ENCODE measurements at places on chromosomes 13 and 19.

DNA sequence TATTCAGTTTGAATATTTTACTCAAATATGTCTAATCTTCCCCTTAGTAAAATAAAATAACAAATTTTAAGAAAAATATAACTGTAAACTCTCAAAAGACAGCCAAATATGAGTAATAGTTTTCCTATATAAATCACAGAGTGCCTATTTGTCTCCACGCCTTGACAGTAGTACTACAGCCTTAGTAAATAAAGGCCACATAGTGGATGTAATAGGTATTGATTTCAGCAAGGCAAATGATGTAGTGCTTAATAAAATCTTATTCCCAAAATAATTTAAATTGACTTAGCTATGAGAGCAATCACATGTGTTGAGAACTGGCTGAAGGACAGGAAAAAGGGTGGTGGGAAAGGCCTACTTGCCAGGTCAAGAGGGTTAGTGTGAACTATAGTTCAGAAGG, 747.2 kb downstream of the OLFM4 start:
- no peak for DNase-seq

DNA sequence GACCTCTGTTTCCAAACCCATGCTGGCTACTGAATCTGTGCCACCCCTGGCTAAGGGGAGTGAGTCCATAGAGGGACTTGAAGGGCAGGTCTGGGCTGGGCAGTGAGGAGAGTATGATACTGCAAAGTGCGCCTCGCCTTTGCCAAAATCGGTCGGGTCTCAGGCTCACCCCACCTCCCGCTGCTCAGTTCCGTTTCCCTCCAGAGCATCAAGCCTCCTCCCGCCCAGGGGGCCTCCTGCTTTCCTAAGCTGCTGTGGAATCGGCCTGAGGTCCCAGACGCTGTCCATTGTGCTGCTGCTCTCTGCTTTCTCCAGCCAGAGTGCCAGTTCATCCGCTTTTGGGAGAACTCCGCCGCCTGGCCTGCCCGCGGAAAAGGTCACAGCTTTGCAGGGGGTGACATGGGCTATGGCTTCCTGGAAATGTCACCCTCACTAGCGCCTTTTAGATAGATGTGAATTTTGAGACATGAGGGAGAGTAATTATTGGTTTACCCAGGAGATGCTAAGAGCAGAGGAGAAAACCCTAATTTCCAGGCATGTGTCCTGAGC, 1418.4 kb downstream of the UQCRFS1 start:
- DNase-seq, result peak; percentile 9

DNA sequence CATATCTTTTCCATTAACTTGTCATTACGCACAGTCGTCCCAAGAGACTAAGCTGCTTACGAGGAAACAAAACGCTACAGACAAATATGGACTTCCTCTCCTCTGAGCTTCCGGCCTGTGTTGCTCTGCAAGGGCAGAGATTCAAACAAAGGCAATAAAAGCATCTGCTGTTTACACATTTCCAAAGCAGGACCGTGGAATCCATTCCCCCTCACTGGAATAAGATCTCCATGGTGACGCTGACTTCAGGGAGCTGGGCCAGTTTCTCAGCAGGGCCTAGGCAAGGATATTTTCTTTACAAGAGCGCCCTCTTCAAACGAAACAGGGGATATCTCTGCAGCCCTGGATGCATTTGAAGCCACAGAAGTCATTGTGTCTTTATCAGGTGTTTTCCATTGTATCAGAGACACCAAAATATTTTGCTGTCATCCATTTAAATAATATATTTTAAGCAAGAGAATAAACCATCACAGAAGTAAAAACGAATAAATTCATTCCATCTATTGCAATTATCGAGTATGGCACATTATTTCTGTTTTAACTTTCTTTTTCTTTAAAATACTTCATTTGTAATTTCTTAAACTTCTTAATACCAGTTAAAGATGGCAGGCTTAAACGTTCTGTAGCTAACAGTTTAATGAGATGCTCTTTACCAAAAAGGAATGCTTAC, 177.5 kb downstream of the DCLK1 start:
- no peak for DNase-seq

GRCh38 chr13:26247011-26247410, 6.9 kb upstream of the CDK8 start:
- DNase-seq, result no peak

DNA sequence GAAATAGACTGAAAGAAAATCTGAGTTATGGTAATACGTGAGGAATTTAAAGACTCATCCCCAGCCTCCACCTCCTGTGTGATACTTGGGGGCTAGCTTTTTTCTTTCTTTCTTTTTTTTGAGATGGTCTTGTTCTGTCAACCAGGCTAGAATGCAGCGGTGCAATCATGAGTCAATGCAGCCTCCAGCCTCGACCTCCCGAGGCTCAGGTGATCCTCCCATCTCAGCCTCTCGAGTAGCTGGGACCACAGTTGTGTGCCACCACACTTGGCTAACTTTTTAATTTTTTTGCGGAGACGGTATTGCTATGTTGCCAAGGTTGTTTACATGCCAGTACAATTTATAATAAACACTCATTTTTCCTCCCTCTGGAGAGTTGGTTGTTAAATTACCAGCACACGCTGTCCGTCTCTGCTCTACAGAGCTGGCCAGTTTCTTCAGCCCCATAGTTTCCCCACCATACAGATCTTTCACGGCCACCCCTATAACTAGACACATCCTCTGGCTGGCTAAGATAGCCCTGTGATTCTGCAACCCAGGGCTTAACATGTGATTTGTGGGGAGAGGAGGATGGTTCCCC, 4.8 kb downstream of the TNFSF9 start:
- DNase-seq, result no peak

GRCh38 chr19:35915443-35915842, 7.3 kb upstream of the TYROBP start:
- peak; percentile 10 for DNase-seq

DNA sequence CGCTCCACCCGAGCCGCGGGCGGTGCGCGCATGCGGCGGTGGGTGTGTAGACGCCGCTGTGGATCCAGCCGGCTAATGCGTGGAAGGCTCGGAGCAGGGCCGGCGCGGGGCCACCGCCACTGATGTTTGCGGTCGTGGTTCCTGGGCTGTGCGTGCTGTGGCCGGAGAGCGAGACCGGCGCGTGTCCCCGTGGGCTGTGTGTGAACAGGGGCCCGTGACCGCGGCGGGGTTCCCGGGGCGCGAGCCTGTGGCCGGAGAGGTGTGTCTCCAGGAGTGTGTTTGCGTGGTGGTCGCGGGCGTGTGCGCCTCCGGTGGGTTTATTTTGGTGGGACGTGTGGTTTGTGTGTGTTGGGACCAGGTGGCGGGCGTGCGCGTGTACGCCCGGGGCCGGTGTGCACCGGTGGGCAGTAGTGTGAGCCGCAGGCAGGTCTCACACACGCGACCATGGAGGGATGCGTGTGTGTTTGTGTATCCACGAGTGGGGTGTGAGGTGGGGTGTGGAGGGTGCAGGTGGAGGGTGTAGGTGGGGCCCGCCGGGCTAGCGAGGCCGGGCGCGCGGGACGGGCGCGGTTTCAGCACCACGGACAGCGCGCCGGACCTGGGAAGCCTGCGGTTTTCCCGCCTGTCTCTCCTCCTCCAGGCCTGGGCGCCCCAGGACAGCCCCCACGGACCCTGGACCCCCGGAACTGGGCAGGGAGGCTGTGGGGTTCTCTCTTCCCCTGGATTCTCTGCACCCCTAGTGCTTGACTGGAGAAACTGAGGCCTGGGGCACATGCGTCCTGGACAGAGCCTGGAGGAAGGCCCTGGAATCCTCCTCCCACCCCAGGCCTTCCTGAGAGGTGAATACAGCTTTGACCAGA, 1.6 kb downstream of the HCN2 start:
- DNase-seq, result no peak

DNA sequence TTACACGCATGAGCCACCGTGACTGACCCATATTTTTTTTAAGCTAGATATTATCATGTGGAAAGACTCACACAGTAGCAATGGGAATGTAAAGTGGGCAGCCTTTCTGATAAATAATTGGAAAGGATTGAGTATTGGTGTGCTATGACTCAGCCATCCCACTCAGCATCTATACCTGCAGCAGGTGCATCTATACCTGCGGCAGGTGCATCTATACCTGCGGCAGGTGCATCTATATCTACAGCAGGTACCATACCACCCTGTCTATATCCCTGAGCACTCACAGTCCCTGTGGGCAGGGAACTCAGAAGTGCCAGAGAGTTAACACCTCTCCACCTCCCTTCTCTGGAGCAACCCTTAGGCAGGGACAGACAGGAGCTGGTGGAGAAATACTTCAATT, 5.2 kb upstream of the LRRC8E start:
- no peak for DNase-seq

DNA sequence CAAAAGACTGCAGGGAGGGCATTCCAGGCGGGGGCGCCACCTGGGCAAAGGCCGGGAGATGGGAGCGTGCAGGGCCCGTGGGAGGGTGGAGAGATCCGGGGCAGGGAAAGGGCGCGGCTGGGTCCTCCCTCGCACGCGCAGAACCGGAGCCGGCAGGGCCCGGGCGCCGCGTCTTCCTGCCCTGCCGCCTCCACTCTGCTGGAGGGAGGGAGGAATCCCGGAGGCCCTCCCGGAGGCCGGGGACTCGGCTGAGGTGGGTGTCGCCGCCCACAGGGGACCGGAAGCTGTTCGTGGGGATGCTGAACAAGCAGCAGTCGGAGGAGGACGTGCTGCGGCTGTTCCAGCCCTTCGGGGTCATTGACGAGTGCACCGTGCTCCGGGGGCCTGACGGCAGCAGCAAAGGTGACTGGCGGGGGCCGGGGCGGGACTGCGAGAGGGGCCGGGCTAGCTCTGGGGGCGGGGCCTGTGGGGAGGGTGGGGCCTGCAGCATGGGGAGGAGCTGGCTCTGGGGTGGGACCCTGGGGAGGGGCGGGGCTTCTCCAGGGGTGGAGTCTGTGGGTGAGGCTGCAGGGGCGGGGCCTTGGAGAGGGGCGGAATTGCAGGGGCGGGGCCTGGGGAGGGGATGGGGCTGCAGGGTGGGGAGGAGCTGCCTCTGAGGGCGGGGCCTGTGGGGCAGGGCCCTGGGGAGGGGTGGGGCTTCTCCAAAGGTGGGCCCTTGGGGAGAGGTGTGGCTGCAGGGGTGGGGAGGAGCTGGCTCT, 51.3 kb downstream of the CELF5 start:
- peak; percentile 98 for DNase-seq

GRCh38 chr19:6099033-6099432, 11.3 kb downstream of the RFX2 start:
- DNase-seq, result no peak

All from GM20000 (cell line).